ENCODE measurements at places on chromosomes 5 and 9.

DNA sequence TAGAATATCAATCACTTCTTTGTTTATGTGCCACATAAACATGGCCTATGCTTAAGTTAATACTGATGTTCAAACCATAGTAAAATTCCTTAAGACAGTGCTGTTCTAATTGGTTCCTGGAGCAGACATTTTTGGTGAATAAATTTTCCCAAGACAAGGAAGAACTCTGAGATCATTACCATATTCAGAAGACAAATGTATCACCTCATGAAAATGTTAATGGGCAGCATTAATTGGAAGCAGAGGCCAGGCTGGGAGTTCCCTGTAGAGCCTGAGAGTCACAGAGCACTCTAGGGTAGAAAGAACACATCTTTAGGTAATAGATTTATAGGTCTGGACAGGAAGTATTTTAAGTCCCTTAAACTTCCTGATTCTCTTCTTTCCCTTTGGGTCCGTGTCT is 240.2 kb downstream of the MAN2A1 start:
- DNase-seq, result no peak

- DNase-seq, result no peak
These were observed 105.8 kb downstream of the SREK1 start for GRCh38 chr5:66249920-66250319.

GRCh38 chr5:176577312-176578176 is 28.4 kb downstream of the CDHR2 start:
- DNase-seq, result no peak

DNA sequence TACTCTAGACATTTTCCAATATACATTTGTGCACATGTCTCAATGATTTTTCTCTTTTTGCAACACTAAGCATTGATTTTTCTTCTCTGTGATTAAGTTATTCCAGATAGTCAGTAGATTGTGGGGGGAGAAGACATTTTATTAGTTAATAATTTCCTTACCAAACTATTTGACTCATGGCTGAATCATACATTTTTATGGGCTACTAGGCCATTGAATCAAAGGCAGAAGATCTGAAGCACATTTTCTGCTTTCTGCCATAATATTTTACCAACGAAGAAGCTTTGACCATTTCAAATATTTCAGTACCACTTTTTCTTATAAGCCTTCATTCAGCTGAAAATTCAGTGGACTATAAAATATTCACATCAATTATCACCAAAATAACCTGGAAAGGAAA is 175.6 kb downstream of the IRX2 start:
- DNase-seq, result no peak

GRCh38 chr5:171115519-171115918 is 193.5 kb upstream of the TLX3 start:
- DNase-seq, result no peak

All from CD4-positive, alpha-beta T cell treated with Interleukin-12 subunit alpha and Interleukin-12 subunit beta, for 1 hour (primary cell).